Fibroblast of upper back skin (primary cell): ENCODE measurements at places on chromosomes 3 and 15.

GRCh38 chr3:45554006-45554666 lies 40.4 kb upstream of the LIMD1 start:
- peak; percentile 83 for DNase-seq

DNA sequence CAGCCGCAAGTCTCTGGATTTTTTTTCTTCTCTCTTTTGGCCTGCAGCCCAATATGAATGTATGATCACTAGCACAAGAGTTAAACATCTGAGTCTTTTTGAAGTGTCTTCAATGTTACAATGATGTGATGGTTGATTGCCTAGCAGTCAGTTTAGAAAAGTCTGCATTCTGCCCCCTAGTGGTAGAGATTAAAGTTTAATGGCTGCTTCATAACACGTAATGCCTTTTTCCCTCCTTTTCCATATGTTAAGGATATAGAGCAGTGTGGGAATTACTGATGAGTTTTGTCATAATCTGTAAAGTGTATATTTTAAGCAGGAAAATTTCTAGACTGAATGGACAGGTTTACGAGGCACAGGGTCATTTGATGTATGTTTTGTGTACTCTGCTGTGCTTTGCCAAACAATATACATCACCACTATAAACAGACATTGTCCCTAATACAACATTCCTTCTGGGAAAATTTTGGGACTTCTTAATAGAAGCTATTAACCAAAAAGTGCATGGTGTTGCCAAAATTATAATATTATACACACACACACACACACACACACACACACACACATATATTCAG lies 1038.5 kb upstream of the NR2F2 start:
- DNase-seq: peak; percentile 56

DNA sequence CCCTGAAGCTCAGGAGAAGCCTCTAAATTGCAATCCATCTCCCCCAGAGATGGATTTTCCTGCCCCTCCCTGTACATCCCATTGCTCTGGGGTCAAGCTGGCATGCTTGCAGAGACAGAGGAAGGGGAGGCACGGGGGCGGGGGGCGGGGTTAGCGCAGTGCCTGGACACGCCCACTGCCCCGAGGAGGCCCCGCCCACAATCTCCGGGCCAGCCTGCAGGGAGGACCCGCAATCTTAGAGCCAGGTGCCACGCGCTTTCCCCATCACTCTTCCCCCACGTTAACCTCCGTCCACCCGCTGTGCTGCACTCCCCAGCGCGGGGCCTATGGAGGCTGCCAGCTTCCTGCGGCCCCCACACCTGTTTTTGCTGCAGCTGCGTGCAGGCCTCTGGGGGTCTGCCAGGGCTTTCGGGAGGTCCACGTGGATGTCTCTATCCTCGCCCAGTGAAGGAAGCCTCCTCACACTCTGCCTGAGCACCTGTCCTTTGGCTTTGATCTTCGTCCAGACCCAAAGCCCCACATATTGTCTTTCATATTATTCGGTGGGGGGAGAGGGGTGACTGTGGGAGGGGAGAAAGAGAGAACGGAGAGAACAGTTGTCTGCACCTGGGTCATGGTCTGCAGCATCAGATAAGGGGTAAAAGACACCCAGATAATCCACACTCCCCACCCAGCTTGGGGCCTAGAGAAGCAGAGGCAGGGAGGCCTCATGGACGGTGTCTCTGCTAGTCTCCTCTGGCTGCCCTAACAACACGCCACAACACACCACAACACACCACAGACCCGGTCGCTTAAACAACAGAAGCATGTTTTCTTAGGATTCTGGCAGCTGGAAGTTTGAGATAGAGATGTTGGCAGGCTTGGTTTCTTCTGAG lies 118.0 kb upstream of the MEF2A start:
- no peak for DNase-seq

GRCh38 chr3:46987319-46987742 lies 7.9 kb downstream of the NBEAL2 start:
- DNase-seq: no peak

DNA sequence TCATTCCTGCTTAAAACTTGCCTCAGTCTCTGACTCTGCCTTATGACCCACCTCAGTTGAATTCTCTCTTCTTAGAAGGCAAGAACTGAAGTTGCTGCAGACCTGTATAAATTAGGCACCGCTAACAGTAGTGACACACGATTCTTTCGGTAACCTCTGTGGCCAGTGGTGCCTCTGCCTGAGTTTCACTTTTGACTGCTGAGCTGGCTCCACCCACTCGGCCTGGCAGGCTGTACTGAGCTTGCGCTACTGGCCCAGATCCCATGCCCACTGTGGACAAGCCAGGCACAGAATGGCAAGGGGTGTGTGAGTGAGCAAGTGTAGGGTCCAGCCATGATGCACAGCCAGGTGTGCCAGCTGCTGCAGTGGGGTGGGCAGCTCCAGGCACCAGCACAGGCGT lies 19.1 kb upstream of the EIF1B start:
- no peak for DNase-seq

DNA sequence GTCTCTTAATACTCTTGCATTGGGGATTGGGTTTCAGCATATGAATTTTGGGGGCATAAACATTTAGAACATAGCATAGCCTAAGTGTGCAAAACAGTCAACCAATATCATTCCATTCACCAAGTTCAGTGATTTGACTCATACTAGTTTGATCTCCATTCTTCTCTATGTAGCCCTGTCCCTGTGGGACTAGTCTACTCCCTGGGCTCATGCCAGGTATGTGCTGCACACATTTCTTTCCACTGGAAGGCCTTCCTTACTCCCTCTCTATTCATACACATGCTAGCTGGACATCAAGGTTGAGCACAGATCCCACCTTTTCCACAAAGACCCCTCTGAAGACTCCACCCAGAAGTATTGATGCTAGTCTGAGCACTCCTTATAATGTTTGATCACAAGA lies 5.1 kb downstream of the ZDHHC23 start:
- DNase-seq: peak; percentile 36

DNA sequence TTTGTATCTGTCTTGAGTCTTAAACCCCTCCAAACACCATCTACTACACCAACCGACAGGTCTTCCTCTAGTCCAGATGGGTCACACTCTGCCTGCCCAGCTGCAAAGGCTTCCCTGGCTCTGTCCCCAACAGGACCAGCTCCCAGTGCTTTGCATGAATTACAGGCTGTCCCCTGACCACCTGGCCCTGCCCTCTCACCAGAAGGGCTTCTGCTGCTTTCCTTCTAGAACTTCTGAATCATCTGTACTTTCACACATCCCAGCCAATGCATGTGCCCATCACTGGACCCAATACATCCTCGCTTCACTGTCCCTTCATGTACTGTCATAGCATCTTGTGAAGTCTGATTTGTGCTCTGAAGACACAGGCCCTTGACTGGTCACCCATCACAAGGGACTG lies 53.6 kb downstream of the HOMER2 start:
- DNase-seq: no peak

GRCh38 chr3:150410311-150411105 lies 2.4 kb downstream of the TSC22D2 start:
- DNase-seq: no peak

GRCh38 chr3:99760031-99760430 lies 57.6 kb upstream of the CMSS1 start:
- DNase-seq: no peak

- no peak for DNase-seq
Measured at GRCh38 chr3:81544385-81544784, 217.1 kb downstream of the GBE1 start.

DNA sequence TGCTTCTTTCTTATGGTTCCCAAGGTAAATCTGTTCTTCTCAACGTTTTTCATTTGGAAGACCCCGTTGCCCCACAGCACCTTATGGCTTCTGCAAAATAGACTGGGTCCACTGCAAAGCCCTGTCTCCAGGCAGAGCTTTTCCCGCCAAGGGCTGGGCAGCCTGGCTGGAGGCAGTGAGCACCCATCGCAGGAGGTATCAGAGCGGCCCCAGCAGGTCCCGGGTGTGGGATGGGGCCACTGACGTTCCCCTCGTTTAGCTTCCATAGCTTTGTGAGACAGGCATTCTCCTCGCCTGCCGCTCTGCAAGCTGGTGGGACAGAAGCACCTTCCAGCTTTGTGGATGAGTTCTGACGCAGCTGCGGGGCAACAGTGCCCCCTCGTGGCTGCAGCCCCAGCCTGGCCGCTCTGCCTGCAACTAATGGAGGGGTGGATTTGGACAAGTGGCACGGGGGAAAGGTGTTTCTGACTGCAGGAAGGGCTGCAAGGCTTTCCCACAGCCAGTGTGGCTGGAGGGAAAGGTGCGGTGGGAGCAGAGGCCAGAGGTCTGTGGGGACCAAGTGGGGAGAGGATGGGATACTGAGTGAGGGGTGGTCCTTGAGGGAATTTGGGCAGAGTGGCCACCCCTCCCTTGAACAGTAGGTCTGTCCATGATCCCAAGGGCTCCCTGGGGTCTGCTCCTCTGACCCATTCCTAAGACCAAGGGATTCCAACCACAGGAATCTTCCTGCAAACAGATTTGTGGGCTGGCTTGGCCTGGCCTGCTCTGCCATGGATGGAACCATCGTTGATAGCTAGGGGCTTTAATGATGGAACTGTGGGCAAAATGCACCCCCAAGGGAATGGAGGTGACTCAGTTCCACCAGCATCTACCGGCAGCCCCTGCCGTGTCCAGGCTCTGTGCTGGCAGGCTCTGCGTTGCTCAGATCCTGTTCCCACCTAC lies 99.4 kb downstream of the FBLN2 start:
- DNase-seq: peak; percentile 74

DNA sequence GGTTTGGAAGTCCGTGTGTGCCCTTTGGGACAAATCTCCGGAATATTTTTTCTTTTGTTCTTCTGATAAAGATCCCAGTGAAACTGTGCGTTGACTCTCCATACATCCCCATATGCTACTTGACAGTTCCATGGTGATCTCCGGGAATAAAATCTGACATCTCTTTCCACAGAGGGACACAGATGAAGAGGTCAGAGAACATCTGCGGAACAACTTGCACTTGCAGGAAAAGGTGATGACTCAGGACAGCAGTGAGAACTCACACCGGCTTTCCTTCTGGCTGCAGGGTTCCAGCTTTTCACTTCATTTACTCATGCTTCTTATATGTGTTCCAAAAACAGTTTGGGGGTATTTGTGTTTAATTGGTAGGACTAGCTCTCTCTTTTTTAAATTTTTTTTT lies 157.5 kb upstream of the CHRM5 start:
- no peak for DNase-seq

DNA sequence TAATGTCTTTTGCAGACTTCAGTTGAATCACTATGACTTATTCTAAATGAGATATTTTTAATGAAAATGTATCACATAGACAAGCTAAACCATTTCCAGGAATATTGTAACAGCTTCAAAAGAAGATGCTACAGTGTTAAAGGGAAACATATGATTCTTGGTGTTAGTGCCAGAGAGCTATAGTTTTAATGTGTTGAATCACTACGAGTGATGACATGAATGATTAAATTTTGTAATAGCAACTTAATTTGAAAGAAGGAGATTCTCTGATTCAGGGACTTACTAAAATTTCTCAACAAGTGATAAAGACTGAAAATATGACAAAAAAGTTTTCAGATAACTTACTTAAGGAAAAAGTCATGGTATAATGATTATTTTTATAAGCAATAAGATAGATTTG lies 267.3 kb upstream of the SLITRK3 start:
- DNase-seq: peak; percentile 88

- peak; percentile 78 for DNase-seq
Measured at GRCh38 chr3:195546130-195546560, 3.0 kb upstream of the PPP1R2 start.

- peak; percentile 9 for DNase-seq
Measured at GRCh38 chr15:94403331-94403730, 172.0 kb downstream of the MCTP2 start.

DNA sequence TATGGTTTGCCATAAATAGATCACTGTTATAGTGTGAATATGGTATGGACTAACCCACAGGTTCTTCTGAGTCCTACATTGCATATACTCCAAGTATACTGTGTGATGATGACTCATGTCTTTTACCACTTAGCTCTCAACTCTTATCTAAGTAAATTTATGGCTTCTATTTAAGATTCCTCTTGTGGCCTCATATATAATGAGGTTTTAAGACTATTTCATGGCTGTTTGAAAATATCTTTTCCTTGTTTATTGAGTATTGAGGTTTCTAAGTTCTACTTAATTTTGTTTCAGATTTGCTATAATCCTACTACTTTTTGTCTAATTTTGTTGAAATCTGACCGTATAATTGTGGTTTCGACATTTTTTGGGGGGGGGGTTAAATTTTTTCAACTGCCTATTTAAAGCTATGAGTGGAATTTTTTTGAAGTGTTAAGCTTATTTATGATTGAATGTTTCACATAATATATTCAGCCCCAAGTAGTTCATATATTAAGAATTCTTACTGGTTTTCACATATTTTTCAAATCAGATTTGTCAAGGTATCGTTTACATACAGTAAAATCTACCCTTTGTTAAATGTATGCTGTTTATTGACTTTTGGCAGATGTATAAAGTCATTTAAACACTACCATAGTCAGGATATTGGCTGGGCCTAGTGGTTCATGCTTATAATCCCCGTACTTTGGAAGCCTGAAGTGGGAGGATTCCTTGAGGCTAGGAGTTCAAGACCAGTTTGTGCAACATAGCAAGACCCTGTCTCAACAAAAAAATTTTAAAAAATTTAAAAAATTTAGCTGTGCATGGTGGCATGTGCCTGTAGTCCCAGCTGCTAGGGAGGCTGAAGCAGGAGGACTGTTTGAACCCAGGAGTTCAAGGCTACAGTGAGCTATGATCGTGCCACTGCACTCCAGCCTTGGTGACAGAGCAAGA lies 11.7 kb downstream of the SLC25A36 start:
- peak; percentile 82 for DNase-seq

- peak; percentile 38 for DNase-seq
Measured at GRCh38 chr3:9066141-9066540, 102.9 kb upstream of the RAD18 start.

- no peak for DNase-seq
Measured at GRCh38 chr3:46221938-46222337, 13.8 kb upstream of the CCR1 start.

DNA sequence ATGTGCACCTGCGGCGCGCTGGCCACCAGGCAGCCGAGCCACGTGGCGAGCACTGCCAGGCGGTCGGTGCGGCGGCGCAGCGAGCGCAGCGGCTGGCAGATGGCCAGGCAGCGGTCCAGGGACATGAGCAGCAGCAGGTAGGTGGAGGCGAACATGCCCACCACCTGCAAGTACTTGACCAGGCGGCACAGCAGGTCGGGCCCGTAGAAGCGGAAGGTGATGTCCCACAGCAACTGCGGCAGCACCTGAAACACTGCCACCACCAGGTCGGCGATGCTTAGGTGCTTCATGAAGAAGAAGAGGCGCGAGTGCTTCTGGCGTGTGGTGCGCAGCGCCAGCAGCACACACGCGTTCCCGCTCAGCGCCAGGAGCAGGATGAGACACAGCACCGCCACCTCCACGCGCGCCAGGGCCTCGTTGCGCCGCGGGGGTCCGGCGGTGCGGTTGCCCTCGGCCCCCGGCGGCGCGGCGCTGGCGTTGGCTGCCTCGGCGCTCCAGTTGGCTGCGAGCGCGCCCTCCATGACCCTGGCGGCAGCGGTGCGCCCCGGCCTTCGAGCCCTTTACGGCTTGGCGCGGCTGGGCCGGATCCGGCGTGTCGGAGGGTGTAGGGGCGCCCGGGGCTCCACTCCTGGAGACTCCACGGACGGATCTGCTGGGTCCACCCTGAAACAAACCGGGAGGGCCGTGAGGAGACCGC lies 1.6 kb downstream of the OXTR start:
- DNase-seq: no peak

GRCh38 chr15:89555768-89556167 lies 19.5 kb upstream of the TICRR start:
- no peak for DNase-seq
